Lower lobe of right lung (tissue), 2 donors: ENCODE measurements at places on chromosomes 5 and 9.
A peak's percentile ranks its signal among the peaks of the same experiment; 100 is the strongest.

DNA sequence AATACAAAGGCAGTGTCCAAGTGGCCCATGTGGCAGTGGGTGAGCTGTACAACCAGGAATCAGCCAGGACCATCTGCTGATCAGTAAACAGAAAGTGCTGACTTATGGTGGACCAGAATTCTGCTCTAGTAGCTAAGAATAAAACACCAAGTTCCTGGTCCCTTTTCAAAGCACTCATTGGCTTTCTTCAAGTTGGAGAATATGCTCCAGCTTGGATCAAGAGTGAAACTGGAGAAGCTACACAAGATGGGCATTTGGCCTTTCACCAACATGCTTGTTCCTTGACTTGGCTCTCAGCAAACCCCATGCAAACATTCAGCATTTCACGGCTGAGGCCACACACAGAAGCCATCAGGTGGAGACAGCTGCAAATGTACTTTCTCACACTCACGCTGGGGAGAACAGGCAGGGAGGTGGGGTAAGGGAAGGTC is 32.1 kb downstream of the MARCHF3 start:
- no peak overlapping the region for H3K27ac ChIP-seq
- H3K4me3 ChIP-seq: no peak overlapping the region
- no peak for DNase-seq
- no peaks in the 10 kb centered on the region for H3K4me1 ChIP-seq
- H3K36me3 ChIP-seq: no peaks in the 10 kb centered on the region

DNA sequence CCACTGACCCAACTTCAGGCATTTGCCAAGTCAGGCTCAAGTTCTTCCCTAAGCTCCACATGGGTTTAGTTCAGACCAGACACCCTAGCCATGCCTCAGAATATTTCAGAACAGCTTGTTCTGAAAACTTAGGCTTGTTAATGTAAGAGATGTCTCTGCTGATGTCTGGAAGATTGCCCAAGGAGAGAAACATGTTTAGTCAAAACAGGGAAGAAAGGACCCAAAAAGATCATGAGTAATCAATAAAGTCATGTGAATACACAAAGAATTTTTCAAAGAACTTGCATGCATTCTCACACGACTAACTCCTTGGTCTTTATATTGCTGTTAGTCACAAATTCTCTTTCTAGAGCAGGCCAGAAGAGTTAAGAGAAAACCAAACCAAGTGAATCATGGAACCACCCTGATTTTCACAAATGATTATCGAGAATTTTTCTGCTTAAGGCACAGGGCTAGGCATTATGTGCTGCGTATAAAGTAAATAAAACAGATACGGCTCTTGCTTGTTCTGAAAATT is 158.1 kb upstream of the HMHB1 start:
- H3K36me3 ChIP-seq: no peaks in the 10 kb centered on the region
- H3K27ac ChIP-seq: no peak overlapping the region
- no peaks in the 10 kb centered on the region for H3K4me1 ChIP-seq
- H3K4me3 ChIP-seq: no peak overlapping the region
- DNase-seq: no peak
- no peaks in the 10 kb centered on the region for H3K27me3 ChIP-seq

- H3K4me1 ChIP-seq: peaks cover 11% of the 10 kb centered on the region
- no peak overlapping the region for H3K27ac ChIP-seq
- H3K4me3 ChIP-seq: no peak overlapping the region
- H3K27me3 ChIP-seq: no peaks in the 10 kb centered on the region
- DNase-seq: no peak
Measured at GRCh38 chr9:2230362-2230761, 215.2 kb downstream of the SMARCA2 start.

DNA sequence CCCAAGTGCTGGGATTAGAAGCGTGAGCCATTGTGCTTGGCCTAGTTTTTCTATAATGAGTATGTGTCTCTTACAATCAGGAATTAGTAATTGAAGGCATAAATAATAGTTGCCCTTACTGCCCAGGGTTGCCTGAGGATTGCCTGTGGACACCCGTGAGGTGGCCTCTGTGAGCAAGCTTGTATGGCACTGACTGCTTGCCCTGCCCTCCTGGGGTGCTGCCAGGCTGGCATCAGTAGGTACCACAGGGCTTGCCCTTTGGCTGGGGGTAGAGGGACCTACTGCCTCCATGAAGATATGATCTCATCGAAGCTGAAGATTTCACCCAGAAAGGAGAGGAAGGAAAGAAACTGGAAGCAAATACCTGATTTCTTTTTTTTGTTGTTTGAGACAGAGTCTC is 23.8 kb upstream of the PHF19 start:
- no peak overlapping the region for H3K4me3 ChIP-seq
- peaks cover 7% of the 10 kb centered on the region for H3K4me1 ChIP-seq
- H3K27ac ChIP-seq: no peak overlapping the region
- DNase-seq: no peak

- H3K4me1 ChIP-seq: no peaks in the 10 kb centered on the region
- H3K27ac ChIP-seq: no peak overlapping the region
- no peak for DNase-seq
- peaks cover 6% of the 10 kb centered on the region for H3K36me3 ChIP-seq
- no peaks in the 10 kb centered on the region for H3K27me3 ChIP-seq
Measured at GRCh38 chr9:20713172-20713571, 29.1 kb downstream of the FOCAD start.

GRCh38 chr5:180081481-180081880 is 9.9 kb upstream of the RNF130 start:
- peaks cover 9% of the 10 kb centered on the region for H3K4me1 ChIP-seq
- no peaks in the 10 kb centered on the region for H3K36me3 ChIP-seq
- H3K27me3 ChIP-seq: no peaks in the 10 kb centered on the region
- no peak overlapping the region for H3K4me3 ChIP-seq

DNA sequence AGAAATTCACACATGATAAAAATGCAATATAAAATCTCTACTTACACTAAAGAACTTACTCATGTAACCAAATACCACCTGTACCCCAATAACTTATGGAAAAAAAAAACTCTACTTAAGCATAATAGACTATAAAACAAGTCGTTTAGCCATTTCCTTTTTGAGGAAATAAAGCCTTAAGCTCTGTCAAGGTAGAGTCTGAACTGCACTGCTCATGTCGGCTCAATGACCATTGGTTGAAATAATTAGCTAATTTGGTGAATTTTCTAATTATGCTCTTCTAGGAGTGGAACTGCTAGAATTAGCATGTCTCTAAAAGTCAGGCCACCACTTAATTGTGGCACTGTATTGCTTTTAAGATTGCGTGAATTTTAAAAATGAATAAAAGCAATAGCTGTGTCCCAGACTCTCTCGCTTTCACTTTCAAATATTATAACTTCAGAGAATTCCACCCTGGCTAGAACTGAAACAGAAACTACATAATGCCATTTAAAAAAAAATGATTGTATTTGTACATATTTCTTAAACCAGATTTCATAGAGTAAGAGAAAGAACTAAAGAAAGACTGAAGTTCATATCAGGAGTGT is 113.0 kb upstream of the PCA3 start:
- peak overlapping the region; percentile 54 for H3K27ac ChIP-seq
- no peak for DNase-seq
- peaks cover 52% of the 10 kb centered on the region for H3K4me1 ChIP-seq
- peak overlapping the region; percentile 42 for H3K4me3 ChIP-seq

GRCh38 chr5:956941-957747 is 51.5 kb upstream of the NKD2 start:
- H3K4me1 ChIP-seq: peaks cover 19% of the 10 kb centered on the region
- peak overlapping the region; percentile 82 for H3K27ac ChIP-seq
- no peak for DNase-seq
- H3K27me3 ChIP-seq: peaks cover 5% of the 10 kb centered on the region
